Activated T-helper 2 cell treated with anti-CD3 and anti-CD28 coated beads, Interferon-gamma antibody, Interleukin-2, Interleukin-4, amounts not matched to agents 10 μg/mL and 5 μg/mL and 100 μg/mL, durations not matched to agents 14 hours and 24 hours and 36 hours (primary cell): ENCODE measurements at places on chromosomes 13 and 19. TPM values are rescaled to one million over a fixed set of nuclear protein-coding genes. Genes with fewer than 3 reads are reported as not detected.

DNA sequence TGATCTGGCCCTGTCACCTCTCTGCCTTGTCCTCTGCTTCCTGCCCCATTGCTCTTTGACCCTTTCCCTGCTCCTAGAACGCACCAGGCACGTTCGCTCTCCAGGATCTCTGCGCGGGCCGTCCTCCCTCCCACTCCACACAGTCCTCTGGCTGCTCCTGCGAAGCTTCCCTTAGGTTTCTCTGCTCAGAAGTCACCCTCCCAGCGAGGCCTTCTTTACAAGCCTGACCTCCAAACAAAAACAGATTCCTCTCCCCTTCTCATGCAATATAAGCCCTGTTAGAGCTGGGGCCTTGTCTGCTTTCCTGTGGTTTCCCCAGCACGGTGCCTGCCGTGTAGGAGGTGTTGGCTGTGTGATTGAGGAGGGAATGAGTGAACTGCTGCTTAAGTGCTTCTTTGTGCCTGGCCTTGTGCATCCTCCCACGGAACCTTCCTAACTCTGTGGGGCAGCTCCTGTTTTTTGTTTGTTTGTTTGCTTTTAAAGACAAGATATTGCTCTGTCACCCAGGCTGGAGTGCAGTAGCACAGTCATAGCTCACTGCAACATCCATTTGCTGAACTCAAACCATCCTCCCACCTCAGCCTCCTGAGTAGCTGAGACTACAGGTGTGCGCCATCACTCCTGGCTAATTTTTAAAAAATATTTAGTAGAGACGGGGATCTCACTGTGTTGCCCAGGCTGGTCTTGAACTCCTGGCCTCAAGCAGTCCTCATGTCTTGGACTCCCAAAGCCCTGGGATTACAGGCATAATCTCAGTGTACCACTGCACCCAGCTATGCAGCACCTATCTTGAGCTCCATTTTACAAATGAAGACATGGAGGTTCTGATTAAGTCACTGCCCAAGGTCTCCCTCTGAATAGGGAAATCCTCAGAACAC lies 82.0 kb downstream of the SIPA1L3 start:
- peaks cover 2% of the 10 kb centered on the region for H3K4me1 ChIP-seq
- no peaks in the 10 kb centered on the region for H3K27me3 ChIP-seq
- no peaks in the 10 kb centered on the region for H3K36me3 ChIP-seq

DNA sequence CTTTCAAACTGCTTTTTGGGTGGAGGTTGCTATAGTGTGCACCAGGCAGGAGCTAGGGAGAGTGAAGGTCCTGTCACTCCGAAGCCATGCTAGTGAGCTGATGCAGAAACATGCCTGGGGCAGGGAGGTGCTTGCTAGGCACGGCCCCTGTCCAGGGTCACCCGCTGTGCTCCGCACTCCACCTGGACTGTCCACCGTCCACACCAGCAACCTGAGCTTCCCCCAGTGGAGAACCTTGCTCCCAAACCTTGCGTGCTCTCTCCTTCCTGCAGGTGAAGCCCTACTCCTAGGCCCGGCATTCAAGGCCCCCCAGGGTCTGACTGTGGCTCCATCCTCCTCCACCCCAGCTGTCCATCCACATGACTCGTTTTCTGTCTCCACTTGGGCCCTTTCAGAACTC lies 12.3 kb downstream of the SLC15A1 start:
- no peak overlapping the region for H3K4me3 ChIP-seq
- DNase-seq = no peak
- no peaks in the 10 kb centered on the region for H3K36me3 ChIP-seq
- no peaks in the 10 kb centered on the region for H3K27me3 ChIP-seq
- H3K4me1 ChIP-seq = no peaks in the 10 kb centered on the region
- H3K27ac ChIP-seq = no peak overlapping the region

- DNase-seq = no peak
- H3K4me3 ChIP-seq = no peak overlapping the region
- peaks cover 13% of the 10 kb centered on the region for H3K27me3 ChIP-seq
- H3K27ac ChIP-seq = no peak overlapping the region
Measured at GRCh38 chr19:29290853-29291252, 77.9 kb upstream of the UQCRFS1 start.

DNA sequence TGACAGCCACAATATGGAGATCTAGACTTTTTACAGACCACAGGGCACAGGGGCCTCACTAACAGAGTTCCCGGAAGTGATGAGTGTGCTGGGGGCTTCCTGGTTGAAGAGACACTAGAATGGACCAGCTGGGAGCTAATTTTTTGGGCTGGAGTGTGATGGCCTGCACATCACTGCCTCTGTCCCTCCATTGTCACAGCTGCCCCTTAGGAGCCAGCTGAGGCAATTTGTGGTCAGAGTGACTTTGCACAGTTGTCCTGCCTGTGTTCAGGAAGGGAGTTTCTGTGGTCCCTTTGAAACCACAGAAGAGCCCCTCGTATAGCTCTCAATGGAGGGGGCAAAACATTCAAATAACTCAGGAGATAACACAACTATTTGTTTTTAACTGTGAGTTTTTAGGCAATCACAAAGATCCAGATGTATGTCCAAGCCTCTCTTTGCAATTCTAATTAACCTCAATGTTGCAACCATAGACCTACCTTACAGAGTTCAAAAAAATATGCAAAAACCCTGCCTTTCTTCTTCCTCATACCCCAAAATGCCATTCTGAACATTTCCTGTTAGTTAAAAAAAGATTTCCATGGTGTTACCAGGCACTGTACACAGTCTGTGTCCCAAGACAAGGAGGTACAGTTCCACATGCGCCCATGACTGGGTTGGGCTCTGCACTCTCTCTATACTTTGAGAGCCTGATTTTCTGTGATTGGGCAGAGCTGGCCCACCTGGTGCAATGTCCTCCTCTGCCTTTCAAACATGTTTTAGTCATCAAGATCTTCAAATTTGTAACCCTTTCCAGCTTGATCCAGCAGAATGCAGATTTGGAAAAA lies 2.4 kb downstream of the ALOX5AP start:
- H3K36me3 ChIP-seq = peaks cover 14% of the 10 kb centered on the region
- no peak for DNase-seq
- peaks cover 67% of the 10 kb centered on the region for H3K4me1 ChIP-seq
- H3K27ac ChIP-seq = peak overlapping the region; percentile 74
- H3K27me3 ChIP-seq = no peaks in the 10 kb centered on the region

GRCh38 chr13:113970810-113971470 lies 2.9 kb downstream of the C13orf46 start:
- no peak overlapping the region for H3K4me3 ChIP-seq
- H3K27me3 ChIP-seq = no peaks in the 10 kb centered on the region
- no peaks in the 10 kb centered on the region for H3K36me3 ChIP-seq
- DNase-seq = no peak

- peaks cover 45% of the 10 kb centered on the region for H3K36me3 ChIP-seq
- no peak overlapping the region for H3K4me3 ChIP-seq
- H3K27me3 ChIP-seq = no peaks in the 10 kb centered on the region
- H3K4me1 ChIP-seq = no peaks in the 10 kb centered on the region
- no peak for DNase-seq
Measured at GRCh38 chr19:47370045-47370611, 21.0 kb downstream of the DHX34 start.

DNA sequence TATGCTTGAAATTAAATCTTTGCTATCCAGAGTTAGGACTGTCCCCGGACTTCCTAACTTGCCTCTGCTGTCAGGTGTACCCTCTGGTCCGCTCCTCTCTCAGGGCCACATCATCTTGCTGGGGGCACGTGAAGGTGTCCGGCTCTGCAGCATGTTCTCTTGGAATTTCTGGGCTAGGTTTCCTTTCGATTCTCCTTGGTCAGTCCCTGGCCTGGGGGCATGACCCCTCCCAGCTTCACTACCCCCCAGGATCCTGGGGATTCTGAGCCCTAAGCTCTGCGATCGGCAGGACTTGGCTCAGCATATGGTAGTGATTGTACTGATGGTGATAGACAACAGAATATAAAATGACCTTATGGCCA lies 5.1 kb upstream of the GPI start:
- H3K4me1 ChIP-seq = peaks cover 49% of the 10 kb centered on the region
- peak overlapping the region; percentile 97 for H3K27ac ChIP-seq
- no peaks in the 10 kb centered on the region for H3K27me3 ChIP-seq
- no peak for DNase-seq
- peak overlapping the region; percentile 76 for H3K4me3 ChIP-seq

The SHC2 gene
- total RNA-seq = not detected in 2 replicates

The CATSPERD gene
- total RNA-seq = not detected in 2 replicates
